ENCODE measurements at places on chromosomes 16 and 17.

DNA sequence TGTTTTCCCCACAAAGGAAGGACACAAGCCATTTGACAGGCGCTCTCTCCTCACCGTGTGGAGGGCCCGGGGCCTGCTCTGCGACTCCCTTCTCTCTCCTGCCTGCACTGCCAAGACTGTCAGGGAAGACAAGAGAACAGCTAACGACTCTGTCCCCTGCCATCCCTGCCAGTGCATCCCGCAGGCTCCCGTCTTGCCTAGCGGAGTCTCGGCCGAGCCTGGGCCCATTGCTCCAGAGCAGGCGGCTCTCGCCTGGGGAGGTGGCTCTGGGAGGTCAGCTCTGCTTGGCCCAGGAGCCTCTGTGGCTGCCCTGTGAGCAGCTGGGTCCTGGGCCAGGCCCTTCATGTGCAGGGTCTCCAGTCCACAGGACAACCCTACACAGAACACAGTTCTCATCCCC lies 53.0 kb downstream of the WNT3 start:
- DNase-seq, result no peak

DNA sequence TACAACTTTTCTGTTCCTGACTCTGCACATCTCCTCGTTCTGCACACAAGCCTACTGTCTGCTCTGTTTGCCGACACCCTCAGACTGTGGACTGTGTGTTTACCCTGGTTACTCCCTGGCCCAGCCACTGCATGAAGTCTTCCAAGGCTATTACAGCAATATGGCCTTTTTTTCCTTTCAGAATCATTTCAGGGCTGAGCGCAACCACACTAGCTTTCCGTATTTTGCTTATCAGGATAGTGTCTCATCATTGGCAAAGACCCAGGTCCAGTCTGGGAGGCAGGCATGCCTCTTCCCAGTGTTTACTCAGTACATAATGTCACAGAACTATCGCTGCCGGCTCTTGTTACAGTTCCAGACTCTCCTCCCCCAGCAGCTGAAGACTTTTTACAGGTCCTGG lies 10.1 kb downstream of the DNAH9 start:
- no peak for DNase-seq

GRCh38 chr17:834136-834535 lies 52.0 kb downstream of the MRM3 start:
- no peak for DNase-seq

DNA sequence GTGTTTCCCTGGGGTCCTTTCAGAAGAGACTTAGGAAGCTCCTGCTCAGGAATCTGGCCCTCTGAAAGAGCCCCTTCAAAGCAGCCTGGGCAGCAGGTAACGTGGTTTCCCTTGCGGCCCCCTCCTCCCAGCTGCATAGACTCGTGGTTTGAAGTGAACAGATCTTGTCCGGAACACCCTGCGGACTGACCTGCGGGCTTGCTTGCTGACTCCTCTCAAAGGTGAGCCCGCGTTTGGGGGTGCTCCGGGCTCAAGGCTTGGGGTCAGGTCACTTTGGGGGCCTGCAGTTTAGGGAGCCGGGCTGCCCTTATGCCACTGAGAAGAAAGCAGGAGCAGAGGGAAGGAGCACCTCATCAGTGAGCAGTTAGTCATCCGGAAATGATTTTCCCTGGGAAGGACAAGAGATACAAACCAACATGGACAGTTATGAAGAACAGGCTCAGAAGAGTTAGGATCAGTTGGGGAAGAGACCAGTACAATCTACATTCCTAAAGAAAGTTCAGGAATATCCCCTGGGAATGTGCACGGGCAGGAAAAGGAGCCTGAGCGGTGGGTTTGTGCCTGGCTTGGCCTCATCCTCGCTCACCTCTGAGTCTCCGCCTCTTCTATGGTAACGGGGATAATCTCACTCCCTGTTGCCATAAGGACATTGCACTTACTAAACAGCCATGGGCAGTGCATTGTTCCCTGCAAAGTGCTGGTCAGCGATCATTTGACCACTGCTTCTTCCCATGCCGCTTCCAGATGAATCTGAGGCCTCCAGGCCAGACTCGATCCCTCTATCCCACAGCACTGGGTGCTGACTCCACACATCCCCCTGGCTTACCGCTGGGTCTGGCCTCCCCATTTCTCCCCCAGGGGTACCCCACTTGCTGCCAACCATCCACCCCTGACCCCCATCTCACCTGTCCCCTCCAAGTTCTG lies 10.0 kb downstream of the LDHD start:
- DNase-seq, result no peak
